Lung (tissue), 17 donors: ENCODE measurements at places on chromosomes 12 and 14. TPM values are rescaled to one million over a fixed set of nuclear protein-coding genes. Genes with fewer than 3 reads are reported as not detected.

TTC5 gene
- polyA plus RNA-seq, result 10.7 TPM

TAOK3 gene
- 29.9 TPM for polyA plus RNA-seq

SIX4 gene
- 1.1 TPM for polyA plus RNA-seq

FOXG1 gene
- polyA plus RNA-seq, result 0.02 TPM

LRFN5 gene
- 0.40 TPM for polyA plus RNA-seq

ARHGAP5 gene
- polyA plus RNA-seq, result 12.3 TPM

- DNase-seq, result no peak
Measured at GRCh38 chr12:4717806-4718205, 2.4 kb upstream of the GALNT8 start.

DNA sequence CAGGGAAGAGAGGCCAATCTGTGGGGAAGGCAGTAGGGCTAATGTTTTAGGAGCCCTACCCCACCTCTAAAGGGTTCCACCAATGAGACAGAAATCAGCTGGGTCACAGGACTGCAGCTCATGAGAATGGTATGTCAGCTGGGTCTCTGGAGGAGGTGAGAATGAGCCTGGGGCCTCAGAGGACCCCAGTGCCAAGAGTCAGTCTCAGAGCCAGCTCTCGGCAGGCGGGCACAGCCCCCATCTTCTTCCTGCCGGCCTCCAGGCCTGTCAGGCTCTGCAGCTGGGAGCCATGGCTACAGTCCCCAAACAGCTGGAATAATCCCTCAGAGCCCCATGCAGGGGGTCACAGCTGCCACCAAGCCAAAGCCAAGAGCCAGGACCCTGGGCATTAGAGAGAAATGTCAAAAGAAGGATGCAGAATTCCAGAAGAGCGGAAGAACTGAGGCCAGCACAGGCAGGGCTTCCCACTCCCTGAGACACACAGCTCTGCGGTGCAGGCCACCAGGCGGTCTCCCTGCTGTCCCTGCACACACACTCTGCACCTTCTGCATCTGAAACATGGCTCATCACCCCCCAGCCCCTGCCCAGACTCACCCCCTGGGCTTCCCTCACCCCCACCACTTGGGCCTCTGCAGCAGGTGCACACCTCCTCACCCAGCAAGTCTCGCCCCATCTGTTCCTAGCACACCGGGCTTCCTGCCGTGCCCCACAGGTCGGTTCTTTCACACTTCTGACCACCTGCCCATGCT is 26.0 kb downstream of the ITPK1 start:
- DNase-seq, result no peak

DNA sequence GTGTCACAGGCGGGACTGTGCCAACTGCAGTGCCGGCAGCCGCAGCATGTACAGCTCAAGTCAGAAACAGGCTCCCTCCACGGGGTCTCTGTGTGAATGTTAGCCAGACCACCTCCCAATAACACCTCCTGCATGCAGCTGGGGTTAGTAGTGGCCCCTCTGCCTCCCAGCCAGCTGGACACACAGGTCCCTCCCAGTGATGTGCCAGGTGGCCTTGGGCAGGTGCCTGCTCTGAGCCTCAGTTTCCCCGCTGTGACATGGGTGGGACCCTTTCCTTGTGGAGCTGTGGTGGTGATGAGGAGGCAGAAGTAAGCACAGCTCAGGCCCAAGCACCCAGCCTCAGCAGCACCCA is 139.9 kb downstream of the ADGRD1 start:
- DNase-seq, result no peak

- peak; percentile 63 for DNase-seq
Measured at GRCh38 chr12:85923767-85924331, 49.8 kb downstream of the NTS start.

DNA sequence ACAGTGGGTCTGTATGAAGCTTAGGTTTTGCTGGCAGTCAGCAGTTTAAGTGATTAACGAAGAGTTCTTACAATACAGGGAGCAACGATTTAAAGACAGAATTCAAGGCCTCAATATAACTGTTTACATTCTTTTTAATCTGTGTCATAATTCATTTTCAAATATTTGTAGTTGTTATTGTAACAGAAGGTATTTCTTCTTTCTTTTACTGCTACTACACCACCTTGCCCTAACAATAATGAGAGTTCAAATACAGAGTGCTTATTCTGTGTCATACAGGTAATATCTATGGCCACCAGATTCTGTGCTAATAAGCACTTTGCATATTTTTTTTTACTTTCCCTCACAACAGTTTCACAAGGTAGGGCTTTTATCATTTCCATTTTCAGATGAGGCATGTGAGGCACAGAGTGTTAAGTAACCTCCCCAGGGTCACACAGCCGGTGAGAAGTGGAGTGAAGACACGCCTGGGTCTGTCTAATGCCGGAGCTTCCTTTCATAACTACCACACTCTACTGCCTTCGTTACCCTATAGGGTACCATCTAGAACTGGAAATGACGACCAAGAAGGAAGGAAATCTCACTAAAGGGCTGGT is 81.9 kb downstream of the PELI2 start:
- no peak for DNase-seq

DNA sequence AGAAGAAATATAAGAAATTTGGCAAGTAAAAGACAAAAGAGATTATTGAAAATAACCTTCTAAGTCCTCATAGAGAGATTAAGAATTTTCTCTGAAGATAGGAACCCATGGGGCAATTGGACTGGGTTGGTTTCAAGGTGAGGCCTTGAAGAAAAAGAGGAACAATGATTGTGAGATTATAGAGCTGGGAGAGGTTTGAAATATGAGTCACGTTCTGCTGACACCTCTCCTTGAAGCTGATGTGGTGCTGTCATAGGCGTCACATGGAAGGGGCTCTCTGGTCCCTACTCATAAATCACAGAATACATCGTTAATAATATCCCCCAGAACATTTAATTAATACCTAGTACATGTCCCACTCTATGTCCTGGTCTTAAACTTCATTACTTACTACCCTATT is 227.6 kb upstream of the PDE3A start:
- no peak for DNase-seq

DNA sequence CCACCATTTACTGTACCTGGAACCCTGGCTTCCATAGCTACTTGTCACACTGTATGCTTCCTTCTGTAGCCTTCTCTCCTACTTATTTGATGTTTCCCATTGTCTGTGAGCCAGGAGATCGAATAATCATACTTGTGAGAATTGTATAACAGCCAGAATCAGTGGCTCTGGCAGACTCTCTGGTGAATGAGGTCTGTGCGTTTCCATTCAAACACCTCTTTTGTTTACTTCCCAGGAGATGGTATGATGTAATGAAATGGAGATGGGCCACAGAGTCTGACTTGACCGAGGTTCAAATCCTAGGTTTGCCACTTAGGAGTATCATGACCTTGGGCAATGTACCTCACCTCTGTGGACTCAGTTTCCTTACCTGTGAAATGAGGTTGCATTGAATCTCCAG is 35.7 kb upstream of the CLMN start:
- no peak for DNase-seq

GRCh38 chr12:5014269-5014668 is 29.4 kb upstream of the KCNA5 start:
- DNase-seq, result no peak

- DNase-seq, result no peak
Measured at GRCh38 chr12:1949771-1950470, 31.5 kb upstream of the CACNA2D4 start.

GRCh38 chr14:101553393-101553792 is 7.9 kb upstream of the DIO3 start:
- DNase-seq, result no peak

- peak; percentile 79 for DNase-seq
Measured at GRCh38 chr14:52069307-52070050, 620 bp upstream of the NID2 start.

GRCh38 chr12:25054783-25055144 is 105.9 kb upstream of the BCAT1 start:
- DNase-seq, result no peak

GRCh38 chr12:123854232-123854631 is 92.1 kb downstream of the DNAH10 start:
- DNase-seq, result no peak

GRCh38 chr12:88723219-88723618 is 142.9 kb upstream of the KITLG start:
- no peak for DNase-seq

GRCh38 chr12:51349026-51349425 is 2.5 kb upstream of the CELA1 start:
- no peak for DNase-seq

GRCh38 chr14:69972755-69973154 is 93.5 kb downstream of the SMOC1 start:
- no peak for DNase-seq
